ENCODE measurements at places on chromosomes 6 and 20.

- DNase-seq: no peak
These were observed 34.9 kb upstream of the EXOC2 start for GRCh38 chr6:727856-728255.

- DNase-seq: no peak
These were observed 337 bp downstream of the ESF1 start for GRCh38 chr20:13784271-13784892.

- no peak for DNase-seq
These were observed 132.5 kb downstream of the ZFAND3 start for GRCh38 chr6:37952027-37952426.

- no peak for DNase-seq
These were observed 3.5 kb upstream of the SYNJ2 start for GRCh38 chr6:157978021-157978783.
